Testis (tissue), 5 donors: ENCODE measurements at places on chromosomes 3 and 15. TPM values are rescaled to one million over a fixed set of nuclear protein-coding genes. Genes with fewer than 3 reads are reported as not detected.

Gene ZIC4
- 0.31 TPM for total RNA-seq

Gene P2RY1
- 6.4 TPM for total RNA-seq

Gene CORO2B
- 2.2 TPM for total RNA-seq

Gene TRH
- 2.1 TPM for total RNA-seq
